T-helper 2 cell (primary cell): ENCODE measurements at places on chromosomes 5 and 9.

DNA sequence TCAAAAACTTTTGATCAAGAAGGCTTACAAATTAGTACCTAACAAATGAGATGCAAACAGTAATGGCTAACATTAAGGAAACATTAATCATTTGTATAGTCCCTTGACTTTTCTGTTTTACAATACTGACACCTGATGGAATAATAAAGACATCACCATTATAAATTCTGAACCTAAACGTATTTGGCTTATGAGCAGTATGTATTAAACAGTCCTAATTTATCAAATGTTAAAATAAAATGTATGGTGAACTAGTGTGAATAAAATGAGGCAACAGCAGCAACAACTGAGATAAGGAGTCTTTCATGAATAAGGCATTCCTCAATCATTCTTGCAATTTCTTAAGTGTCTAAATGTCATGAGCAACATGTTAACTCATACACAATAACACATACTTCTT lies 6.0 kb downstream of the PUM3 start:
- no peak for DNase-seq

- no peak for DNase-seq
Observed at GRCh38 chr5:89168766-89169165, 285.8 kb upstream of the MEF2C start.

- no peak for DNase-seq
Observed at GRCh38 chr9:93207326-93207814, 23.4 kb downstream of the WNK2 start.

GRCh38 chr5:172830876-172831662 lies 3.0 kb upstream of the ERGIC1 start:
- no peak for DNase-seq

- no peak for DNase-seq
Observed at GRCh38 chr9:967903-968641, 8.4 kb upstream of the DMRT3 start.

DNA sequence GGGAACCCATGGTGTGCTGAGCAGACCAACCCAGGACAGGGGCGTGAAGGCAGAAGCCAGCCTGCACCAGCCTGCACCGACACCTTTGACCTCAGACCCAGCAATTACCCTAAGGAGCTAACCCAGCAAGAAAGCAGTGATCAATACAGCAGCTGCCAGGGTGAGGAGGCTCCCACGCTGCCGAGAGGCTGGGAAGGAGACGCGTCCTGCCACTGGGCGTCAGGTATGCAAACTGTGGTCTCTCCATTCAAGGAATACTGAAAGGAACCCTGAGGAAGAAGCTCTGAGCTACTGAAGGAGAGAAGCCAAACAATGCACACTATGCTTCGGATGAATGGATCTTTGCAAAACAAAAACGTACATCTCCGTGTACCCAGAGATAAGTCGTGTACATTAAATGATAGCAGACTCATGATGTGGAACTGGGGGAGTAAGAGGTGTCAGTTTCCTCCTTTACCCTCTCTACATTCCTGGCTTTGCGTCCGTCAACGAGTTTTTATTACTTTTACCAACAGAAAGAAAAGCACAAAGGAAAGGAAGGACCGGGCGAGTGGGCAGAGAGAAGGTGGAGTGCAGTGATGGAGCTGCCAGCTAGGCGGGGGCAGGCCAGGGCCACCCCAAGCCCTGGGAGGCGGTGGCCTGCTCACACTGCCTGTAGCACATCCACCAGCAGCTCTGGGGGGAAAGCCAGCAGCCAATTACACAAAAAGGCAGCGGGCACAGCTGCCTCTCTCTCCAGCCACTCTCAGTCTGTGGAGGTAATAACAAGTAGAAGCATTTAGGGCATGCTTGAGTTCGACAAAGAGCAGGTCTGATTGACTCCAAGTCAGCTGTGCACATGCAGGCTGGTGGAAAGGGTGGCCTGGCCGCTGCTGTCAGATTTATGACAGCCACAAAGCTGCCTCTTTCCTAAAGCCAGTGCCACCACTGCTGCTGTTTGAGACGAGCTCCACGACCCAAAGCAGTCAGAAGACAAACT lies 29.3 kb downstream of the RASGEF1C start:
- DNase-seq, result no peak

DNA sequence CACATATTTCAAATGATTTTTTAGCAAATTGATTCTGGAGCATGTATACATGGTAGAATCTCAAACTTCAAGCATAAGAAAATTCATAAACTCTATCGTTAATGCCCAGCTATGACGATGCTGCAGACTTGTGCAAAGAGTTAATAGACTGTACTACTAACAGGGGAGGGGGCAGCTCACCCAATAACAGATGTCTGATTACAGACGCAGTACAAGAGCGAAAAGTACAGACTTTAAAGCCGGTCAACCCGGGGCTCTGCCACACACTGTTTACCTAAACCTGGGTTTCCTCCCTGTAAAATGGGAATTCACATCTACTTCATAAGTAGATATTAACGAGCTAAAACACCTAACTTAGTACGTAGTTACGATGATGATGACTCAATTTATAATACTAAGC lies 651 bp downstream of the TRIM23 start:
- DNase-seq, result no peak

- DNase-seq, result no peak
Observed at GRCh38 chr9:37034938-37035647, 1.0 kb upstream of the PAX5 start.
